Osteocyte (in vitro differentiated cells): ENCODE measurements at places on chromosomes 16 and 17.

GRCh38 chr17:80834893-80835275, 156.8 kb upstream of the CHMP6 start:
- no peak for DNase-seq

- DNase-seq = no peak
Observed at GRCh38 chr17:39813631-39814030, 50.5 kb downstream of the IKZF3 start.

DNA sequence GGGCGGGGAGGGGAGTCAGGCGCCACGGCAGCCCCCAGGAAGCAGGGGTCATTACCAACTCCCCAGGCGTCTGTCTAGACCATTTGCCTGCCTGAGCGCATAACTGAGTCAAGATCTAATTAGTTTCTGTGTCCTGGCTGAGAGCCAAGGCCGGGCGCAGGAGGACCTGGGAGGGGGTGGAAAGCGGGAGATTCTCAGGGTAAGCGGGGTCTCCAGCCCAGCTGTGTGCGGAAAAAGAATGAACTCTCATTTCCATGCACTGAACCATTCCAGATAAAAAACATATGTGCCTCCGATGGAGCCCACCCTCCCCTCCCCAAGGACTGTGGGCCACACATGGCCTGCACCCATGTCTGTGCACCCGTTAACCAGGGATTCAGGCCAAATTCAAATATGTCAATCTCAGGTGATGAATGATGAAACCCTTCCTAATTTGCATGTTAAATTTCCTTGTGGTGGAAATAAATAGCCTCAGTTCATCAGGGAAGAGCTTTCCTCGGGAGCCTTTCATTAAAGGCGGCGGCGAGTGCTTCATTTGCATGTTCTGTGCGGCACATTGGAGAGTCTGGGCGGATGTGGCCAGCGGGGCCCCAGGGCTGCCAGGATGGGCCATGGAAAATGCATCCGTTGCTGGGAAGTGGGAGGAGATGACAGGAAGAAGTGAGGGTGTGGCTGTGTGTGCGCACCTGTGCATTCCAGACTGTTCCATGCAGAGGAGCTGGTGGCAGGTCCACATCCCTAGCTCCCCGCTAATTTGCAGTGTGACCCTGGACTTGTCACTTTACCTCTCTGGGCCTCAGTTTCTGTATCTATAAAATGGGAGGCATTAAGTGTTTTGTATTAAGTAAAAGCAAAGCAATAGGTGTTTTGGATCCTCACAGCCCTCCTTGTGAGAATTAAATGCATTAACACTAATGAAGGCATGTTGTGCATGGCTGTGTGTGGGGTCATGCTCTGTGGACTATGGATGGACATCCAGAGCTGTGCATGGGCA, 151.1 kb downstream of the SDK2 start:
- DNase-seq = no peak

DNA sequence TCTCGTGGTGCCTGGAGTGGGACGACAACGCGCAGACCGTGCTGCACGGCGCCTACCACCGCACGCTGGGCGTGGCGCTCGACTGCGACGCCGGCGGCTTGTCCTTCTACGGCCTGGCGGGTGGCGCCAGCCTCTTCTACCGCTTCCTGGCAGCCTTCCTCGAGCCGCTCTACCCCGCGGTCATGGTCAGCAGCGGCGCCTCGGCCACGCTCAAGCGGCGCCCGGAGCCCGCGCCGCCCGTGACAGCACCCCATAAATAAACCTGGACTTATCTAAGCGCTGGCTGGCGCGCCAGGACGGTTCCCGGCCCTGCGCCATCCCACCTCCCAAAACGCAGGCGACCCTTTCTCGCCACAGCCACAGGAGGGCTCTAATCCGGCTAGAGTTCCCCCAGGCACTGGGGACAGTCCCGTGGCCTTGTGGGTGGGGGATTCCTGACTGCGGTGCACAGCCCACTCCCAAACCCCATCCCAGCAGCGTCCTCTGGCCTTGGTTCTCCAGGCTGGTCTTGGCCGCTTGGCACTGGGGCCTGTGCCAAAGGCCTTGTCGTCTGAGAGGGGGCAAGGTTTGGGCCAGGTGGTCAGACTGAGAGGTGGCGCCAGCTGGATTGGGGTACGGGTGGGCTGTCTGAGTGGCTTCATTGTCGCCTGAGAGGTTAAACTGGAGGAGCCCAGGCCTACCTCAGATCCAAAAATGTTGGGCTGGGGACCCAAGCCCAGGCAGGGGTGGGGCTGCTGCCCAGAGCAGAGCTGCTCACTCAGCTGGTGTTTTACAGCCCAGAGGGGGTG, 10.1 kb upstream of the SLC16A5 start:
- DNase-seq = no peak

DNA sequence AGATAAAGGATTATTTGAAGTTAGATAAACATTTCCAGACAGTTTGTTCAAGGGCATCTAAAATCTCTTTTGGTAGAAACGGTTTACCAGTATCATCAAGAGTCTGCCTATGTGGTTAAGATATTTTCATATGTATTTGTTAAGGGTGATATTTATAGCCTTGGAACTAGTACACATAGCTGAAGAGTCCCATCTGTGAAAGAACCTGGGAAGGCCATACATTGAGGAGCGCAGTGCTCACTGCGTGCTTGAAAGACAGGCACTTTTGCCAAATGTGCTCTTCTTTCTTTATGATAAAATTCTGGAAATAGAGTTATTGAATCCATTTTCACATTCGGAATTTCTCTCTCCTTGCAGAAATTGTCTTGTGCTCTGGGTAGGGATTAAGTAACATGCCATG, 7.7 kb downstream of the IGSF6 start:
- no peak for DNase-seq

GRCh38 chr17:10875430-10875851, 37.6 kb upstream of the PIRT start:
- DNase-seq = no peak

- no peak for DNase-seq
Observed at GRCh38 chr17:59627274-59627673, 7.6 kb downstream of the CLTC start.

DNA sequence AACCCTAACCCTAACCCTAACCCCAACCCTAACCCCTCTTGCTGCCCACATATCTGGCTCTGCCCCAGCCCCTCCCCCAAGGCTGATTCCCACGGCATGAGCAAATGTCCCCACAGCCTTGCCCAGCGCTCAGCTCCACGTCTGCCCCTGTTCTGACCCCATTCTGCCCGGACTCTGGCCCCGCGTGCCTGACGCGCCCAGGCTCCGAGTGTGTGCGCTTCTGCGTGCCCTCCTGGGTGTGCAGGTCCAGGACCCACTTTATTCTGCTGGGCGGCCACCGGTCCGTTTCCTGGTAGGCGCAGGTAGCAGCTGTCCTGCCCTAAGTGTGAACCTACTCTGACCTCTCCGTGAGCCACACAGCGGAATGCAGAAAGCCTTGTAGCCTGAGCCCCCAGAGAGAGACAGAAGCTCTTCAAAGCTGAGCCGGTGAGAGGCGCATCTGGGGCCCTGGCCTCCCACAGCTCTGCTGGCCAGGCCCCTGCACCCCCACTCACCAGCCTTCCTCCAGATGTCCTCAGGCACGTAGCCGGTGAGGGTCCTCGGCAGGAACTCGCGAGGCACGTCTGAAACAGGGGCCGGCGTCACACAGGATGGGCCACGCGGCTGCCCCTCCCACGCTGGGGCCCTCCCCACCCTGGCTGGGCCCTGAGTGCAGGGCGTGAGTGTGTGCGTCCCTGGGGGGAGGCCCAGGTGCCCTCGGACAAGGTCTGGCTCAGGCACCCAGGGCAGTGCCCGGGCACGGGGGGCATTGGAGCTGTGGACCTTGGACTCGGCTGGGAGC, 14.0 kb upstream of the PABPN1L start:
- DNase-seq = no peak

- DNase-seq = no peak
Observed at GRCh38 chr16:47082099-47082865, 61.5 kb downstream of the NETO2 start.

DNA sequence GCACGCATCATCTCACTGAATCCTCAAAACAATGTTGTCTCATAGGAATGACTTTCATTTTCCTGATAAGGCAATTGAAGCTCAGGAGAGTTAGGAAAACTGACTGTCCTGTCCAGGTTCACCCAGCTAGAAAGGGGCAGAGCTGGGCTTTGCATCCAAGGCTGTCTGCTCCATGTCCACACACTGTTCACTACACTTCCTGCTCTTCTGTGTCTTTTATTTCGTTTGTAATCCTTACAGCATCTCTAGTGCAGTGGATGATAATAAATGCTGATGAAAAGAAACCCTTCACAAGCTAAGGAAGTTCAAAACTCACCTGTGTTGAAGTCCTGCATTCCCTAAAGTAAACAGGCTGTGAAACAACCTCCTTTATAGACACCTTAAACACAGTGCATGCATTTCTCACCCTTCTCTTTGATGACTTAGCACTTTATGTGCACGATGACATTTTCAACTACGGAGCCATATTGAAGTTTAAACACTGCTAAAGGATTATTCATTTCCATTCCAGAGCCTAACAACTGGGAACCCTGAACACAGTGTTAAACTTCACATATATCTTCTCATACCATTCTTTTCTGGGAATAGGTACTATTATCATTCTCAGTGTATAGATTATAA, 31.0 kb upstream of the GPR139 start:
- no peak for DNase-seq

DNA sequence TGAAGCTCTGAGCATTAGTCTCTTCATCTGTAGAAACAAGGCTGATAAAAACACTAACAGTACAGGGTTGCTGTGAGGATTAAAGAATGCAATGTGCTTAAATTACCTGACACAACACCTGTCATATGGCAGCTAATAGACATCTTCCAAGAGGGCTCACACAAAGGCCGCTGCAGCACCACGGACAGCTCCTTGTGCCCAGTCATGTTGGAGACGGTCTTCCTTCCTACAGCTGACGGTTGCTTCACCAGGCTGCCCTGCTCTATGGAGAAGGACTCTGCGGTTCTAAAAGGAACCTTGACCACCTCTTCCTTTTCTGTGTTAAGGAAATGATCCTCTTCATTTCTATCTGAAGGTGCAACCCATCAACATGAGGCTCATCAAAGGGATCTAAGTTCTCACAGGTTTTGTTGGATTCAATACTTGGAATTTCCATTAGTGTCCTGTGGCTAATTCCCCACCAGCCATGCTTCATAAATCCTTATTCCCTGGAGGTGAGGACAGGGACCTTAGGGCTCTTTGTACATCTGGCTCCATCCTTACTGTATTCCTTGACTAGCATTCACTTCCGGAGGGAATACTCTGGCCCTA, 138.9 kb upstream of the CES5A start:
- no peak for DNase-seq

DNA sequence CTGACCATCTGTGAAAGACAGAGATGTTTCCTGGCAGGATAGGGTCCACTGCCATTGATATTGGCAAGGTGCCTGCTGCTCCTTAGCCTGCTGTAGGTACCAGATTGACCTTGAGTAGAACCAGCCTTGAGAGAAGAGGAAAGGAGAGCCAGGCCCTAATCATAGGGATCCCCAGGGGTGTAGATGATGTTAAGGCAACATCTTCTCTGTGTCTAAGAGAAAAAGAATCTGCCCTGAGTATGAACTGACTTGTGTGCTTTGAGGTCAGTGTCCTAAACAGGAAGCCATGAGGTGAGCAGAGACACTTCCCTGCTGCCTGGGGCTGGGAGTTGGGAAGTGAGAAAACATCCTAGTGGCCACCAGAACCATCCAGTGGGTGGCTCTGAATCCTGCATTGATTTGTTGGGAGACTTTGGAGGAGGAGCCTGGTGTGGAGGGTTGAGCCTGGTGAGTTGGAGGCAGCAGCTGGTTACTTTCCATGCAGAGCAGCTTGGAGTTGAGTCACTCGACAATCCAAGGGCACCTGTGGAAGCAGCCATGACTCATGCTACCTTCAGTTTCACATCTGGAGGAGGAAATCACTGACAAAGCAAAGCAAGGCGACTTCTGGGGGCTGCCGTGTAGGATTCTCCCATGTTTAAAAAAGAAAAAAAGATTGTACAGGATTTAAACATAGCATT, 47.8 kb downstream of the BMERB1 start:
- peak; percentile 60 for DNase-seq

DNA sequence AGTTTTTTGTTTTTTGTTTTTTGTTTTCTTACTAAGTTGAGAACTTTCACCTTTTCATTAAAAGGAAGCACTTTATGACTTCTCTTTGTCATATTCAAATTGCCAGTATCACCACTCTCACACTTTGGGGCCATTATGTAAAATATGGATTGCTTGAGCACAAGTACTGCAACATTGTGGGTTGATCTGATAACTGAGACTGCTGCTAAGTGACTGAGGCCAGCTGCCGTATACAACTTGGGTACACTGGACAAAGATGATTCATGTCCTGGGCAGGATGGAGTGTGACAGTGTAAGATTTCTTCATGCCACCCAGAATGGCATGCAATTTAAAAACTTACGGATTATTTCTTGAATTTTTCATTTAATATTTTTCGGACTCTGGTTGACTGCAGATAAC, 7.8 kb downstream of the TTC19 start:
- no peak for DNase-seq

DNA sequence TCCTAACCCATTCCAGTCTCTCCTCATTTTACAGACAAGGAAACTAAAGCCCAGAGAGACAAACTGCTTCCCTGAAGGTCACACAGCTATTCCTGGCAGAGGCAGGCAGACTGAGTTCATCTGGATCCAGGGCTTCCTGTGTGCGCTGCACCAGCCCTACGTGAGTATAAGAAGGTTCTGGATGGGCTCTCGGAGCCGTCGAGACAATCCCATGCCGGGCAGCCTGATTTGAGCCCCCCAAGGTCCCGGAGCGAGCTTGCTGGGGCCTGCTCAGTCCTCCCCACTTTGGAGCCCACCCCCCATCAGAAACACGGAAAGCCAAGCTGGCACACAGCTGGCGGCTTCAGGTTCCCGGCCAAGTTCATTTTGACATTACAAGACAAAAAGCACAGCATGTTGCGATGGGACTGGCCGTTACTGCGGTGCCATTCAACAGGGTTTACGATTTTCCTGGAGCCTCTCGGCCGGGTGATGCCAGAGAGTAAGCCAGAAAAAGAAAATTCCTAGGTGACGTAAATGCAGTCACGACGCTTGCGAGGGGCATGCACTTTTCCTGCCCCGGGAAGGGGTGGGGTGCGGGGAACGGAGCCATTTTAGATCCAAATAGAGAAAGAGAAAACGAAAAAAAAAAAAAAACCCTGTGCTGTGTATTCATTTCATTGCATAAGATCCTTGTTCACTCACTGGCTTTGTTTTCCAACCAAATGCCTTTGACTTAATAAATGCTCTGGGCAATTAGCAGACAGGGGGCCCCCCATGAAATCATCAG, 167.1 kb upstream of the FOXF1 start:
- no peak for DNase-seq

- DNase-seq = no peak
Observed at GRCh38 chr16:10485698-10486382, 94.6 kb downstream of the EMP2 start.

DNA sequence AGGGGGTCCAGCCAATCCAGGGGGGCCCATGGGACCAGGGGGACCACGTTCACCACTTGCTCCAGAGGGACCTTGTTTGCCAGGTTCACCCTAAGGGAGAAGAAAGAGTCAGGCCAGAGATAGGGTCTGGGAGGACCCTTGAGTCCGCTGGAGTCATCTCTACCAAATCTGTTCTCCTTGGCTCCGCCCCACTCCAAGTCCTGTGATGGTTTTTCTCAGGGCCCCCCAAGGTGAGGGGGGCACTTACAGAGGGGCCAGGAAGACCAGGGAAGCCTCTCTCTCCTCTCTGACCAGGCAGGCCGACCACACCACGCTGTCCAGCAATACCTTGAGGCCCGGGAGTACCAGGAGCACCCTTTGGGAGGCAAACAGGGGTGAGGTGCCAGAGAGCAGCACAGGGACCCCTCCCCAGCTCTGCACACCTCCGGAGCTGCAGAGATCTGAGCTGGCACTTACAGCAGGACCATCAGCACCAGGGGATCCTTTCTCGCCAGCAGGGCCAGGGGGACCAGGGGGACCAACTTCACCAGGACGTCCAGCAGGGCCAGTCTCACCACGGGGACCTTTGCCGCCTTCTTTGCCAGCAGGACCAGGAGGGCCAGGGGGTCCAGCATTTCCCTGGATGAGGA, 12.4 kb downstream of the COL1A1 start:
- no peak for DNase-seq
